Tibial nerve (tissue), 4 donors: ENCODE measurements at places on chromosomes 7 and 10.

GRCh38 chr10:13417459-13418126 is 69.5 kb upstream of the SEPHS1 start:
- H3K4me1 ChIP-seq, result no peaks in the 10 kb centered on the region
- H3K36me3 ChIP-seq, result no peaks in the 10 kb centered on the region
- H3K27me3 ChIP-seq, result no peaks in the 10 kb centered on the region
- no peak overlapping the region for H3K4me3 ChIP-seq
- no peak for DNase-seq

- no peaks in the 10 kb centered on the region for H3K36me3 ChIP-seq
- H3K4me3 ChIP-seq, result no peak overlapping the region
- no peak overlapping the region for H3K27ac ChIP-seq
- no peaks in the 10 kb centered on the region for H3K4me1 ChIP-seq
- H3K27me3 ChIP-seq, result no peaks in the 10 kb centered on the region
Observed at GRCh38 chr10:4058514-4059029, 273.6 kb upstream of the KLF6 start.

GRCh38 chr7:41134300-41135255 is 568.3 kb downstream of the INHBA start:
- peaks cover 12% of the 10 kb centered on the region for H3K4me1 ChIP-seq
- H3K36me3 ChIP-seq, result no peaks in the 10 kb centered on the region
- H3K27ac ChIP-seq, result no peak overlapping the region
- no peak overlapping the region for H3K4me3 ChIP-seq

DNA sequence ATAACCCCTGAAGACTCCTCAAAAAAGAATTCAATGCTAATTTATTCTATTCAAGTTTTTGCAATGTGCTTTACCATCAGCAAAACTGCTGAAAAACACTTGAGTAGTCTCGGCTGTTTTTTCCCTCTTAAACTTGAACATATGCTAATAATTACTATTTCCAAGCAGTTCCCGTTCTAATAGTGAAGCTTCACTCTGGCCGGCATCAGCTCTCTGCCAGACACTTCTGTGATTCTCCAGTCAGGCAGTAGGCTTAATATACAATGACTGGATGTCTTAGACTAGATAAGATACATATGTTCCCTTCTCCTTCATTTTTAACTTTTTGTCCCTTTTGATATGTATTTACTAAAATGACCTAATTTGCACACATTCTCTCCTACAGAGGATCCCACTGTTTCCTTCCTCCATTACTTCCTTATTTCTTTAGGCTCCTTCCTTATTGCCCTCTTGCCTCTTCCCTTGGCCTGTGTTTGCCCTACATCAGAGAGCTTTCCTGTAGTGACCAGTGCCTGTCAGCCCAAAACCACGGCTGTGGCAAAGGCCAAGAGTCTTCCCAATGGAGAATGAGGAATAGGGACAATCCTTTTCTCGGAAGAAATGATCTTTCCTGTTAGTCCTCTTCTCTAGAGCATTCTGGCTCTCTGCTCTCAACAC is 23.5 kb downstream of the HEPACAM2 start:
- no peaks in the 10 kb centered on the region for H3K27me3 ChIP-seq
- no peak overlapping the region for H3K4me3 ChIP-seq
- no peak for DNase-seq
- no peaks in the 10 kb centered on the region for H3K36me3 ChIP-seq

- no peak overlapping the region for H3K4me3 ChIP-seq
- H3K27me3 ChIP-seq, result no peaks in the 10 kb centered on the region
- no peaks in the 10 kb centered on the region for H3K4me1 ChIP-seq
Observed at GRCh38 chr10:11225935-11226334, 208.3 kb downstream of the CELF2 start.

DNA sequence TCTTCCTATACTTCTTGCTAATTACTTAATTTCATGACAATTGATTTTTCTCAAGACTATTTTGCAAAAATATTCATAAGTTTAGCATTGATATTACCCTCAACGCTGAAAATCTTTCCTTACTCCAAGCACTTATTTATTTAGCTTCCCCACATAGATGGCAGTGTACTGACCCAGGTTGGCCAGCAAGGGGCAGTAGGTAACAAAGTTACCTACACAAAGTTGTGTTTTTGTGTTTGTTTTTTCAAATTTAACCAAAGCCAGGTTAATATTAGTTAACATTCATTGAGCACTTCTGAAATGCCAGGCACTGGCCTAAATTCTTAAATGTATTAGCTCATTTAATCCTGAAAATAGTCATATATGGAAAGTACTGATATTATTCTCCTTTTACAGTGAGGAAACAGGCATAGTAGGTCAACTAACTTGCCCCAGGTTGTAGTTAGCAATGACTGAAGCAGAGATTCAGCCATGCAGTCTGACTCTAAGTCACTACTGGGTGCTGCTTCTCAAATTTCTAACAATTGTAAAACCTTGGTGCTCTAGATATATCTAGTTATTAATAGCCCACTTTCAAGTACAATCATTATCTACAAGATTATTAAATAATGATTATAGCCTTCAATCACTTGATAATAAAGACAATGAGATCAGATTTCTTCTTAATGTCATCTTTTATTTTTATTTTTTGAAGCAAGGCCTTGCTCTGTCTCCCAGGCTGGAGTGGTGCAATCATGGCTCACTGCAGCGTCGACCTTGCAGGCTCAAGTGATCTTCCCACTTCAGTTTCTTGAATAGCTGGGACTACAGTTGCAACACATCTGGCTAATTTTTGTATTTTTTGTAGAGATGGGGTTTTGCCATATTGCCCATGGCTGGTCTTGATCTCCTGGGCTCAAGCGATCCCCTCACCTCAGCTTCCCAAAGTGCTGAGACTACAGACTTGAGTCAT is 5.8 kb upstream of the GGCT start:
- no peaks in the 10 kb centered on the region for H3K27me3 ChIP-seq
- no peak overlapping the region for H3K27ac ChIP-seq
- H3K4me1 ChIP-seq, result no peaks in the 10 kb centered on the region
- no peak for DNase-seq
- no peaks in the 10 kb centered on the region for H3K36me3 ChIP-seq
- H3K4me3 ChIP-seq, result no peak overlapping the region

- H3K4me3 ChIP-seq, result no peak overlapping the region
- H3K27ac ChIP-seq, result no peak overlapping the region
- peaks cover 44% of the 10 kb centered on the region for H3K4me1 ChIP-seq
- peaks cover 4% of the 10 kb centered on the region for H3K36me3 ChIP-seq
- H3K27me3 ChIP-seq, result no peaks in the 10 kb centered on the region
Observed at GRCh38 chr10:125112697-125113494, 47.5 kb downstream of the CTBP2 start.

DNA sequence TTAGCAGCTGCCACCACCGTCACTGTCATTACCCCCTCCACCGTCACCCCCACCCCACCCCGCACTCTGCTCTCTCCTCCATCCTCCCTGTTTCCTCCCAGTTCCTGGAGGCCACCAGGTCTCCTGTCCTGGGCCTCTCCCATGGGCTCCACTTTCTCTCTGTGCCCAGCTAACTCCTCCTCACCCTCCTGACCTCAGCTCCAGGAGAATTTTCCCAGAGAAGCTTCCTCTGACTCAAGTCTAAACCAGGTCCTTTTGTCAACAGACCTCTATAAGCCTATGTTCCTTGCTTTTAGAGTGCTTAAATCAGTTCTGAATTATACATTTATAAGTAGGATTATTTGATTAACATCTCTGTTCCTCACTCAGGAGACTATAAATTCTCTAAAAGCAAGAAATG is 150.0 kb downstream of the ARHGAP12 start:
- no peaks in the 10 kb centered on the region for H3K27me3 ChIP-seq
- H3K4me1 ChIP-seq, result no peaks in the 10 kb centered on the region
- no peak for DNase-seq
- H3K27ac ChIP-seq, result no peak overlapping the region
- no peaks in the 10 kb centered on the region for H3K36me3 ChIP-seq

GRCh38 chr7:66497346-66497745 is 131.3 kb upstream of the KCTD7 start:
- DNase-seq, result no peak
- H3K27me3 ChIP-seq, result no peaks in the 10 kb centered on the region
- no peaks in the 10 kb centered on the region for H3K36me3 ChIP-seq
- H3K27ac ChIP-seq, result no peak overlapping the region
- H3K4me3 ChIP-seq, result no peak overlapping the region

GRCh38 chr10:51326174-51326573 is 251.9 kb downstream of the PRKG1 start:
- no peak overlapping the region for H3K4me3 ChIP-seq
- H3K36me3 ChIP-seq, result no peaks in the 10 kb centered on the region
- no peak overlapping the region for H3K27ac ChIP-seq
- peaks cover 6% of the 10 kb centered on the region for H3K4me1 ChIP-seq
- DNase-seq, result no peak
- H3K27me3 ChIP-seq, result no peaks in the 10 kb centered on the region

DNA sequence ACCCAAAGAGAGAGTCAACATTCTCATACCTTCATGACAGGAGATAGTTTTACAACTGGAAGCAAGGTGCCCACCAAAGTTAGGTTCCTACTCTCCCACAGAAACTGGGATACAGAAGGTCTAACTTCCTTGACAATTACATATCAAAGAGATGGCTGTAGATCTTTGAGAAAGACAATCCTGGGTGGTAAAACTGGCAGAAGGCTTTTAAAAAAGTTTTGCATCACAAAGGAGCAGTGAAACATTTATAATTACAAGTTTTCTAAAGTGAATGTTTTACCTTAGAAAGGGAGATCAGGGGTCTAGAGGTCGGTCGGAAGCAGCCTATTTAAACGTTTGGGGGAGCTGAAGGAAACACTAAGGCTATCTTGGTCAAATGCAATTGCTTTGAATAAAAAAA is 166.6 kb upstream of the STEAP1 start:
- H3K27ac ChIP-seq, result no peak overlapping the region
- H3K27me3 ChIP-seq, result no peaks in the 10 kb centered on the region
- no peak for DNase-seq
- no peaks in the 10 kb centered on the region for H3K36me3 ChIP-seq
- H3K4me3 ChIP-seq, result no peak overlapping the region
- H3K4me1 ChIP-seq, result no peaks in the 10 kb centered on the region

DNA sequence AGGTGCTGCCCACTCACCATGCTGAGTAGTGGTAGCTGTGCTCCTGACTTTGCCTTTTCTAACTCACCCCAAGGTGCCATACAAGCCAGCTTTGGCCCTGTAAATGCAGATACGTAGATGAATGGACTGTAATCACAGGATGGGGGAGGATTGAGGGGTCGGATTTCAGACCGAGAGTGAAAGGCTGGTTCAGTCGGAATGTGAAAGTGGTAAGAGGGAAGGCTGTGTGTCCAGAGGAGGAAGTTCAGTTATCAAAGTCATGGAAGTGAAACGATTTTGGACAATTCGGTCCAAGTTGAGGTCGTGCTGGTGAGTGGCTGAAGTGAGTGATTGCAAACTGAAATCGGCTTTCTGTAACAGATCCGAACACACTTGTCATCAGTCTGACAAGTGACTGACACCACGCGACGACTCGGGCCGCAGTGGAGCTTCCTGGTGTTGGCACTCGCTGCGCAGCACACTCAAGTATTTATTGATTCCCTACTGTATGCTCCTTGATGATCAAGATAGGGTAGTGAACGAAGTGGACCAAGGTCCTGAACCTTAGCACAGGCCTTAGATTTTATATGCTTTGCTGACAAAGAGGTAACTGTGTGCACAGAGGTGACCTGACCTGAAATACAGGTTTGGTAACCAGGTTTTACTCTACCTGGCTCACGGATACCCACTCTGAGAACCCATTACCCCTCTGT is 10.5 kb downstream of the ZNF282 start:
- no peaks in the 10 kb centered on the region for H3K4me1 ChIP-seq
- no peaks in the 10 kb centered on the region for H3K27me3 ChIP-seq
- no peak overlapping the region for H3K27ac ChIP-seq
- H3K4me3 ChIP-seq, result no peak overlapping the region
- DNase-seq, result no peak
